NCI-H1436 treated with DMSO at 0.1 percent for 48 hours (cell line): ENCODE measurements at places on chromosomes 16 and 17.

DNA sequence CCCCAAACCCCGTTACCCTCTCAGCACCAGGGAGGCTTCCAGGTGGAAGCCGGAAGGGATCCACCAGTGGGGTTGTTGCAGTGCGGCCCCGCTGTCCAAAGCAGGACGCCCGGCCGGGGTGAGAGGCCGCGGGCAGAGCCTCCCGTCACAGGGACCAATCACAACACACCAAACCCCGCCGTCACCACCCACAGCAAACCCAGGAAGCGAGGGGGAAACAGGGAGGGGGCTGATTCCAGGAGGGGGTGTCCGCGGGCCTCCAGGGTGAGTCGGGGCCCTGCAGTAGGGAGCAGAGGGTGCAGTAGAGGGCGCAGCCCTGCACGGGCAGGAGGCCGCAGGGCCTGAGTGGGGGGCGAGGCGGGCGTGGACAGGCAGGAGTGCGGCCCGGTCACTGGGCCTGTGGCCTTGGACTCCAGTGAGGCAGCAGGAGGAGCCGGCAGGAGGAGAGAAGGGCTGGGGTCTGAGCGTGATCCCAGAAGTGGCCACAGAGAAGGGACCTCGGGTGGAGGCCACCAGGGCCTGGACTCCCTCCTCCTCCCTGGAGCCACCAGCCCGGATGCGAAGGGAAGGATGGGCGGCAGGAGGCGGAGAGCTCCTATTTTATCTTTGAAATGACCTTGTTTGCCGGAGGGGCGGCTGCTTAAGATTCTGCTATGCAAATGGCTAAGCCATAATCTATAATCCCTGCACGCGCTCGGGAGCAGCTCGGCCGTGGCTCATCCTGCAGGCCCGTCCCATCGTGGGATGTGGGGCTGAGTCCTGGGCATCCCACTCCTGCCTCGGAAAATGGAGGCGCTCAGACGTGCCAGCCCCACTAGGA lies 41.5 kb downstream of the ZFPM1 start:
- DNase-seq: no peak

- no peak for DNase-seq
Measured at GRCh38 chr16:70410734-70411133, 28.2 kb downstream of the ST3GAL2 start.

DNA sequence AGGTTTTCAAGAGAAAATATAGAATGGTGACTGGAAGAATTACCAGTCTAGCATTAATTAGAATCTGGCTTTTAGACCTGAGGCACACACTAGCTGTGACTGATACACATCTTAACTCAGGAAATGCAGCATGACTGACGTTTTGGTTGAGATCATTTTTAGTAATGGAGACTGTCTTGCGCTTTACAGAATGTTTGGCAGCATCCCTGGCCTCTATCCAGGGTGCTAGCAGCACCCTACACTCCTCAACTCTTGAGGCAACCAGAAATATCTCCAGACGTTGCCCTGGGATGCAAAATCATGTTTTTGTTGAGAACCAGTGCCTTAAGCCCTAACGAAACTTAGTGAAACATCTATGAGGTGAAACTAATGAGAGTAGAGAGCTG lies 109.0 kb downstream of the HS3ST3A1 start:
- DNase-seq: no peak

- no peak for DNase-seq
Measured at GRCh38 chr17:57234739-57235092, 21.6 kb upstream of the MSI2 start.

DNA sequence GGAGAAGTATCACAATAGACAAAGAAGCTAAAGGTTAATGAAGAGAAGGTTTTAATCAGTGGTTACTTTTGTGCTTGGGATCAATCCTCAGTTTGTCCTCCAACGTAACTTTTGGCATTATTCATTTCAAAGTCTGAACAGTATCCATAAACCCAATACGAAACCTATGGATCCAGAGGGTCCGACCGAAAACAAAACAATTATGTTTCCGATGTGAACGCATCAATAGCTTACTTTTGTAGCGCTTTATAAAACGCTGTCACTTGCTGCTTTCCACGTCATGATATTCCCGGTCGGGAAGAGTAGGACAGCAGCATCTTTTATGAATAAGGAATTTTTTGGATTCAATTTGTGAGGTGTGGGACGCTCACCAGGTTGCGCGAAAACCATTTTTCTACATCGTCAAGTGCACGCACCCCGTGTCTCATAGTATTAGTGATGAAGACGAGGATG lies 383.8 kb downstream of the ZFHX3 start:
- DNase-seq: no peak

DNA sequence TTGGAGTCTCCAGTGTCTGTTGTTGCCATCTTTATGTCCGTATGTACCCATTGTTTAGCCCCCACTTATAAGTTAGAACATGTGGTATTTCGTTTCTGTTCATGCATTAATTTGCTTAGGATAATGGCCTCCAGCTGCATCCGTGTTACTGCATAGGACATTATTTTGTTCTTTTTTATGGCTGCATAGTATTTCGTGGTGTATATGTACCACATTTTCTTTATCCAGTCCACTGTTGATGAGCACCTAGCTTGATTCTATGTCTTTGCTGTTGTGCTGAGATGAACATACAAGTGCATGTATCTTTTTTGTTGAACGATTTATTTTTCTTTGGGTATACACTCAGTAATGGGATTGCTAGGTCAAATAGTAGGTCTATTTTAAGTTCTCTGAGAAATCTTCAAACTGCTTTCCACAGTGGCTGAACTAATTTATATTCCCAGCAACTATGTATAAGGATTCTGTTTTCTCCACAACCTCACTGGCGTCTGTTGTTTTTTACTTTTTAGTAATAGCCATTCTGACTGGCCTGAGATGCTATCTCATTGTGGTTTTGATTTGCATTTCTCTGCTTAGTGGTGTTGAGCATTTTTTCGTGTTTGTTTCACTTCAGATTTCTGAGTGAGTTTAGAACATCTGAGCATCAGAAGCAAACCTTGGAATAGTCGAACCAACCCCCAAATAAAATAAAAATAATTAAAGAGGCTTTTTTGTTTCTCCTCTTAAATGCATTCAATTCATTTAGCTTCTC lies 304.7 kb downstream of the ZFHX3 start:
- no peak for DNase-seq

GRCh38 chr16:88589441-88589840 lies 19.2 kb downstream of the ZC3H18 start:
- no peak for DNase-seq

GRCh38 chr17:75825748-75826370 lies 18.3 kb downstream of the UNC13D start:
- no peak for DNase-seq

GRCh38 chr17:17900615-17901520 lies 64.1 kb upstream of the SREBF1 start:
- no peak for DNase-seq

GRCh38 chr16:84497418-84498222 lies 6.8 kb downstream of the MEAK7 start:
- DNase-seq: no peak

- DNase-seq: no peak
Measured at GRCh38 chr17:65181237-65182061, 44.3 kb downstream of the RGS9 start.

DNA sequence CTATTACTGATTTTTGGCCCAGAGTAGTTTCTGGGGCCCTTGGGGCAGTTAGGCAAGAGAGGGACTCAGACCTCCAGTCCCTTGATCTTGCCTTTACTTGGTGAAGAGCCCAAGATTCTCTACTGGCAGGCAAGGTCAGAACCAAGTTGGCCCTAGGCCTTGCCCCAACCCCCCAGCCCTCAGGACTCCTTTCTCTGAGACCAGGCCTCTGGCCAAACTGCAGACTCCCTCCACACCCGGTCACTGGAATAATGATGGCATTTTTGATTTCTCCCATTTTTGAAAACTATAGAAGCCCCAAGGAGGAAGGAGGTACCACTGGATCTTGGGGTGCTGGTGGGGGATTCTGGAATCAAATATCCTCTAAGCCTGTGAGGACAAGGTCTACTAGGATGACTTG lies 18.0 kb upstream of the HOXB9 start:
- DNase-seq: no peak

- no peak for DNase-seq
Measured at GRCh38 chr16:3459401-3460090, 16.1 kb downstream of the NAA60 start.

GRCh38 chr17:78214706-78215061 lies 631 bp downstream of the BIRC5 start:
- DNase-seq: no peak

DNA sequence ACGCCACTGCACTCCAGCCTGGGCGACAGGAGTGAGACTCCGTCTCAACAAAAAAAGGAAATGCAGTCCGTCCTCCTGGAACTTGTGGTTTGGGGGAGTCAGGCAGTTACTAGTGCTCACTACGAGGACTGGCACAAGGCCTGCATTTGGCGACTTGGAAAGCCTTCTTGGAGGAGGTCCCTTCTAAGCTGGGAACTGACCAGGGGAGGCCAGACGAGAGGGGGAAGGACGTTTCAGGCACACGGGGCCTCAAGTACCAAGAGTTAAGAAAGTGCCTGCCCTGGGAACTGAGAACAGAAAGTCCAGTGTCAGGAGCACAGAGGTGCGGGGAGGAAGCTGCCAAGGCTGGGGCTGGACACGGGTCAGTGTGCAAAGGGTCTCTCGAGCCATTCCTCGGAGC lies 89.9 kb downstream of the ABR start:
- no peak for DNase-seq

GRCh38 chr17:40515011-40515410 lies 13.6 kb upstream of the TNS4 start:
- DNase-seq: no peak

DNA sequence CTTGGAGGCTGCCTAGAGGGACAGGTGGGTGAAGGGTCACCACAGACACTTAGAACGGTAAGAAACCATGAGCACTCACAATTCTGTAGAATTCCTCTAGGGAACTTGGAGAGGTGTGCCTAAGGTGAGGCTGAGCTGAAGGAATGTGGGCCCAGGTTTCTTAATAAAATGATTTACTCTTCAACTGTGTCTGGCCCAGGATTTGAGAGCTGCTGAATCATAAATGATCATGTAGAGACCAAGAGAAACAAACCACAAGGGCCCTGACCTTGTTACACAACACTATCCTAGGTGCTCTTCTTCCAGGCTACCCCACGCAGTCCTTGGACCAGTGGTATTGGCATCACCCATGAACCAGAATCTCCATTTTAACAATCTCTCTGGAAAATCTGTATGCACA lies 27.7 kb downstream of the ZNF18 start:
- DNase-seq: no peak
